ENCODE measurements at places on chromosomes 11 and 22.

DNA sequence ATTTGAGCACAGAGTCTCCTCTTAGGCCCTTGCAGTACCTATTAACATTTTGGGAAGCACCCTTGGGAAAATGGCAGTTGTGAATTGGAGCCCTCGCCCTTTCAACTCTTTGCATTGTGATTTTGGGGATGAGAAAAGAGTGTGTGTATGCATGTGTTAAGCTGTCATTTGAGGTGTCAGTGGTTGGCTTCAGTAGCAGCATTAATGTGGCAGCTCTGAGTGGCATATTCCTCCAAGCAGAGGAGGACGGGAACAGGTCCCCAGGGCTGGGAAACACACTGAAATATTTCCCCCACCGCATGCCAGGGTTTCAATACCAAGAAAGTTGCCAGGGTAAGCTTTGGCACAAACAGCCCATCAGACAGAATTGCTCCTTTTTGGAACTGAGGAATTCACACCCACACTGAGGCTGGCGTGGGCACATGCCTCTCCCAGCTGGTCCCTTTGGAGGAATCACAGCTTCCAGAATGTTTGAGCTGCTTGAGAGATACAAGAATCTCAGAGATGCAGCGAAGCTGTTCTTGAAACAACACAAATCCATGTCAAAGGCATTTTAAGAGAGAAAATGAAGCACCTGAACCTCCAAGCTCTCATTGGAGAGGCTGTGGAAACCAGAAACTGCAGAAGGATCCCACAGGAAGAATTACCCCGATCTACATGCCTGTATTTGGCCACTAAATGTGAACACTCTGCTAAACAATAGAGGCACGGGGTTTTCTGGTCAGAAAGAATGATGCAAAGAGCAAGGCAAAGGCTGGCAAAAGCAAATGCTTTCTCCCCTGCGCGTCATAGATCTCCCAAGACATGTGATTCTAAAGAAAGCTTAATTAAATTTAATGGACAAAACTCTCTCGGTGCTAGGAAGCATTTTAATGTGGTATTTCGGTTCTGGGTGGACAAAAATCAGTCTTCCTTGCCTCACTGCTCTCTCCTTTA lies 67.2 kb upstream of the RCN1 start:
- H3K36me3 ChIP-seq: no peaks in the 10 kb centered on the region
- H3K27ac ChIP-seq: no peak overlapping the region
- DNase-seq: no peak

GRCh38 chr22:48943567-48944432 lies 883.9 kb downstream of the BRD1 start:
- DNase-seq: peak; percentile 8
- no peaks in the 10 kb centered on the region for H3K27me3 ChIP-seq
- no peak overlapping the region for H3K27ac ChIP-seq
- H3K36me3 ChIP-seq: no peaks in the 10 kb centered on the region
- H3K4me1 ChIP-seq: no peaks in the 10 kb centered on the region

GRCh38 chr11:25211635-25212254 lies 714.9 kb downstream of the LUZP2 start:
- H3K27ac ChIP-seq: no peak overlapping the region
- no peaks in the 10 kb centered on the region for H3K36me3 ChIP-seq
- no peaks in the 10 kb centered on the region for H3K4me1 ChIP-seq
- no peaks in the 10 kb centered on the region for H3K27me3 ChIP-seq

- no peaks in the 10 kb centered on the region for H3K4me1 ChIP-seq
- H3K27me3 ChIP-seq: peaks cover 4% of the 10 kb centered on the region
- no peak overlapping the region for H3K4me3 ChIP-seq
- DNase-seq: no peak
- H3K36me3 ChIP-seq: no peaks in the 10 kb centered on the region
- no peak overlapping the region for H3K27ac ChIP-seq
These were observed 18.9 kb upstream of the INSC start for GRCh38 chr11:15095736-15096228.

DNA sequence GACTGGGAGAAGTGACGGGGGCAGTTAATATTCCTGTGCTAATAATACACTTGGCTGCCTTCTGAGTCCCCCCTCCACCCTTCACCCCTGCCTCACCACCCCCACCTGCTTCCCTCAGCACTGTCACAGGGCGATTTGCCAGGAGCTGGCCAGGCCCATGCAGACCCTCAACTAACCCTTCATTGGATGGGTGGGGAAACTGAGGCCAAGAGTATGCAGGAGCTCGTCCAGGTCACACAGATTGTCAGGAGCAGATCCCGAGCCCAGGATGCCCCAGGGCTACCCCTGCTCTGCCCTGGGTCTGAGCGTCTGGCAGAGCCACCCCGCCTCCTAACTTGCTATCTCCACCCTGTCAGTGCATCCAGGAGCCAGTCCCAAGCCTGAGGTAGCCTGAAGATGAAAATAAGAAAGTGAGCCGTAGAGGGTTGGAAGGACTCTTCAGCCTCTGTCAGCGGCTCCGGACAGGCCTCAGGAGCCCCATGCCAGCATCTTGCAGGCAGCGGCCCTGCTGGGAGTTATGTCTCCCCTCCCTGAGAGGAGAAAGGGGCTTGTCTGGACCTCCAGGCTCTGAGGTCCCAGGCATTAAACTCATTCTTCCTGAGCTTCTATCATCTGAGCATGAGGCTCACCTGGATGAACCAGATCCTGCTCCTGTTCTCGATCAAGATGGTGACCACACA lies 6.2 kb downstream of the TPBGL start:
- DNase-seq: no peak
- no peak overlapping the region for H3K4me3 ChIP-seq

DNA sequence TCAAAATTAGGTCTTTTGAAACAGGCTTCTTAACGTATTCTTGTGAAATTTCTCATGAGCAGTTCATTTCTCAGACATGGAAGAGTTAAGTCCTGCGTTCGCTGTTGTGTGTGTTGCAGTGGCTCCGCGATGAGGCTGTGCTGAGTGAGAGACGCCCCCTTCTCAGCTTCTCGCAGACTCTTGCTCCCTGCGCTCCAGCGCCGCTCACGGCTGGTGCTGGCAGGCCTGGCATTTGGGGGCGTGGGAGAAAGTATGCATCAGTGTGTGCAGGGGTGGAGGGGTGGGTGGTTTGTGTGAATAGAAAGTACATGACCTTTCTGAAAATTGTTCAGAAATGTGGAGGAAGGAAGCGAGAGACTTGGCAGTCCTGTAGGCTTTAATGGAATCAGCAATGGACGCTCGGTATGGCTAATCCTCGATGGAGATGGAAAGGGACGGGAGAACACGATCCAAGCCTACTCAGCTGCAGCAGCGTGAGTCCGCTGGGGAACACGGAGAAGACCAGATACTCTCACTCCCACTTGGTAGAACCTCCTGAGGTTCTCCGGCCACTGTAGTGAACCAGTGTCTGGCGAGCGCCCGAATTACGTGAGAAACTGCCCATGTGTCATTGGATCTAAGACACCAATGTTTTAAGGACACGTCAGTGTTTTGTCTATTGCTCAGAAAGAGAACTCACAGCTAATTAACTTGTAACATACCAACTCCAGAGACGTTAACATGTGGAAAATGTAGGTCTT lies 5.9 kb downstream of the TAB1 start:
- H3K4me3 ChIP-seq: no peak overlapping the region
- H3K4me1 ChIP-seq: peaks cover 35% of the 10 kb centered on the region
- H3K36me3 ChIP-seq: peaks cover 17% of the 10 kb centered on the region
- H3K27ac ChIP-seq: no peak overlapping the region
- DNase-seq: peak; percentile 15
- H3K27me3 ChIP-seq: no peaks in the 10 kb centered on the region

DNA sequence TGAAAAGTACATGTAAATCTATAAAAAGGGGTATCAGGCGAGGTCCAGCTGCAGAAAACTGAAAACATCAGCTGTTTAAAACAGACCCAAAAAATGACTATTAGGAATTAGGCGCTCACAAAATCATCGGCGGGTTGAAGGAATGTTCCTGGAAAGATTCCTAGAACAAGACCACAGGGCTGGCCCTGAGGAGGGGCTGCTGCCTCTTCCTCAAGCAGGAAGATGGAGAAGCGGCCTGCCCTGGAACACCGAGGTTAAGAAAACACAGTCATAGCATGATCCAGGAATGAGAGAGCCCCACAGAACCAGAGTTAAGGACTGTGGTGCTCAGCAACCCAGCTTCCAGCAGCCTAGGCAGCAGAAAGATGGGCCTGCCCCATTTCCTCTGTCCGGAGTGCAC lies 78.4 kb downstream of the C11orf91 start:
- H3K27me3 ChIP-seq: no peaks in the 10 kb centered on the region
- no peak overlapping the region for H3K27ac ChIP-seq
- no peaks in the 10 kb centered on the region for H3K36me3 ChIP-seq
- no peaks in the 10 kb centered on the region for H3K4me1 ChIP-seq
- no peak for DNase-seq

DNA sequence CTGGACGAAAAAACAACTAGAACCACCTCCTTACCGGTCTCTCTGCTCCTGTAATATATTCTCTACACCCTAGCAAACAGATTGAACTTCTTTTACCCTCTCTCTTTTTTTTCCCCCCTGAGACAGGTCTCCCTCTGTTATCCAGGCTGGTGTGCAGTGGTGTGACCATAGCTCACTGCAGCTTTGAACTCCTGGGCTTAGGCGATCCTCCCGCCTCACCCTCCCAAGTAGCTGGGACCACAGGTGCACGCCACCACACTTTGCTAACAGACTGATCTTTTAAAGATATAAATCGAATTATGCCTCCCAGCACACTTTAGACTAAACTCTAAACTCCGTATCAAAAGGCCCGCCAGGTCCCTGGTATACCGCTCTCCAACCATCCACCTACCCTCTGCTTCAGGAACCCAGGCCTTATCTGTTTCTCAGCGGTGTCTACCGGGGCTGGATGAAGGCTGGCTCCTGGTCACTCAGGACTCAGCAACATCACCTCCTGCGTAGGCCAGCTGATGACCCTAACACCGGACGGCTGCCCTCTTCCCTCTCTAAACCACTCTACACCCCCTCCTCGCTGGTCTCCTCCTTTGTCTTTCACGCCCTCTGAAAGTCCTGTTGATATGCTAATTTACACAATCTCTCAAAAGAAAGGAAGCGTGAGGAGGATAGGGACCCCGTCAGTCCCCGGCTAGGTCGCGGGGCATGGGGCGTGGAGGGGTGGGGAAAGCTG lies 745 bp downstream of the C22orf39 start:
- DNase-seq: no peak
- peak overlapping the region; percentile 67 for H3K27ac ChIP-seq
- H3K36me3 ChIP-seq: peaks cover 38% of the 10 kb centered on the region
- H3K4me1 ChIP-seq: peaks cover 38% of the 10 kb centered on the region
- peak overlapping the region; percentile 88 for H3K4me3 ChIP-seq
- H3K27me3 ChIP-seq: no peaks in the 10 kb centered on the region

DNA sequence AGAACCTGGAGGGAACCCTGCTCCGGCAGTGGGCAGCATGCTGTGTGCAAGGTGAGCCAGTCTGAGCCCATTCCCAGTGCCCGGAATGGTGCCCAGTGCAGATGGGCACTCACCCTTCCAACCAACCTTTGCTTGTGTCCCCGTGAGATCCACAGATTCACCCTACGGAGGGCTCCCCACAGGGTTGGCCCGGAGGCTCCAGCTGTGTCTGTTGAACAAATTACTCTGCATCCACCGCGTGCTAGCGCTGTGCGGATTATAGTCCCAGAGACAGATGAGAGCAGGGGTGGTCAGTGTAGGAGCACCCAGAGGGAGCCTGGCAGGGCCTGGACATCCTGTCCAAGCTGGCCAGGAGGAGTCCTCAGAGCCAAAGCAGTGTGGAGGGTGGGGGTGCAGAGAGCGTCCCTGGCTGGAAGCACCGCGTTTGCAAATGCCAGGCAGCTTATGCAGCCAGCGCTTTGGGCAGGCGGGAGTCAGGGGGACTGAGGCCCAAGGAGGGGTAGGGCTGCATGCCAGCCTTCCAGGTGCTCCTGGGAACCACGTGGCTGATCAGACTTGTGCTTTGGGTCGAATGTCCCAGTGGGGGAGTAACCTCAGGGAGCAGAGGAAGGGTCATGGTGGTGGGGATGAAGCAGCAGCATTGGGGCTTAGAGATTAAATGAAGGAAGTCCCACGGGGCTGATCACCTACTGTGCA lies 80.5 kb downstream of the KCNQ1 start:
- DNase-seq: no peak
- no peaks in the 10 kb centered on the region for H3K27me3 ChIP-seq
- H3K27ac ChIP-seq: no peak overlapping the region

- H3K4me3 ChIP-seq: no peak overlapping the region
- H3K4me1 ChIP-seq: no peaks in the 10 kb centered on the region
These were observed 52.6 kb downstream of the ARHGAP42 start for GRCh38 chr11:100739666-100740065.

Data from CD4-positive, alpha-beta T cell (primary cell).